ENCODE measurements at places on chromosomes 5 and 9. TPM values are rescaled to one million over a fixed set of nuclear protein-coding genes. Genes with fewer than 3 reads are reported as not detected.
A peak's percentile ranks its signal among the peaks of the same experiment; 100 is the strongest.

Gene ATOSB
- 40.8 TPM for total RNA-seq

Gene ADAMTS12
- 16.7 TPM for total RNA-seq

Gene ARL14EPL
- total RNA-seq: 0.37 TPM

GRCh38 chr9:72843520-72844439 is 109.1 kb downstream of the ALDH1A1 start:
- DNase-seq: no peak

GRCh38 chr5:108753331-108753730 is 5.6 kb downstream of the FER start:
- DNase-seq: peak; percentile 55

- no peak for DNase-seq
Measured at GRCh38 chr5:28398185-28398584, 1359.8 kb upstream of the CDH9 start.

DNA sequence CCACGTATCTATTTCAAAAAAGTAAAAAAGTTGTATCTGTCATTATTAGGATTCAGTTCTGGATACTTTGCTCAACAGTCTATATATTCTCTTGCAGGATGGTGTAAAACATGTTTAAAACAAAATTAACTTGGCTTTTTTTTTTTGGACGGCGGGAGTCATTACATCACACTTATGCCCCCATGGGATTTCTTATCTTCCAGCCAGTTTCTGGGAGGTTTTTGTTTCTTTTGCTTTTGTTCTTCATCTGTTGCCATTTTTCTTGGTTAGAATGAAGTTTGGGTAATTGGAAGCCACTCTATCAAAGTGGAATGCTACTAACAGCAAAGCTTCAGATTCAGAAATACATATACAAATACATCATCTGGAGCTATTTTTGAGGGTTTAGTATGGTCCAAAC is 1.8 kb upstream of the STARD4 start:
- DNase-seq: no peak

- no peak for DNase-seq
Measured at GRCh38 chr9:106761493-106761892, 101.5 kb upstream of the ZNF462 start.

GRCh38 chr9:34988218-34989002 is 1.1 kb upstream of the DNAJB5 start:
- DNase-seq: no peak

DNA sequence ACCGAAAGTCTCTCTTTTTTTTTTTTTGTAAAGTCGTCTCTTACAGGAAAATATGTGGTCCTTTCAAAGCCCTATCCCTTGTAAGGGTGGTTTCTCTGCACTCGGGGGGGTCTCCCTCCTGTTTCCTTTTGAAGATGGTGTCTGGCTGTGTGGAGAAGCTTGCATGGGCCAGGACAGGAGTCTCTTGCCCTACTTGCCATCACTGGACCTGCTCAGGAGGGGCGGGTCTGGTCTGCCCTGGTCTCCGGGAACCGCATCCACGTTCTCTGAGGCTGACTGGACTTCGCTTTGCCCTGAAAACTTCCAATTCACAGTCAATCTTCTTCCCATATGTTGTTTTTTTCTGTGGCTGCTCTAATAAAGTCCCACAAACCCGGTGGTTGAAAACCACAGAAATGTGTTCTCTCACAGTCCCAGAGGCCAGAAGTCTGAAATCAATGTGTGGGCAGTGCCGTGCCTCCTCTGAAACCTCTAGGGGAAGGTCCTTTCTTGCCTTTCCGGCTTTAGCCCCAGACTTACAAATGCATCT is 92.9 kb upstream of the IER5L start:
- peak; percentile 95 for DNase-seq

- no peak for DNase-seq
Measured at GRCh38 chr5:153655201-153655510, 164.7 kb downstream of the GRIA1 start.

DNA sequence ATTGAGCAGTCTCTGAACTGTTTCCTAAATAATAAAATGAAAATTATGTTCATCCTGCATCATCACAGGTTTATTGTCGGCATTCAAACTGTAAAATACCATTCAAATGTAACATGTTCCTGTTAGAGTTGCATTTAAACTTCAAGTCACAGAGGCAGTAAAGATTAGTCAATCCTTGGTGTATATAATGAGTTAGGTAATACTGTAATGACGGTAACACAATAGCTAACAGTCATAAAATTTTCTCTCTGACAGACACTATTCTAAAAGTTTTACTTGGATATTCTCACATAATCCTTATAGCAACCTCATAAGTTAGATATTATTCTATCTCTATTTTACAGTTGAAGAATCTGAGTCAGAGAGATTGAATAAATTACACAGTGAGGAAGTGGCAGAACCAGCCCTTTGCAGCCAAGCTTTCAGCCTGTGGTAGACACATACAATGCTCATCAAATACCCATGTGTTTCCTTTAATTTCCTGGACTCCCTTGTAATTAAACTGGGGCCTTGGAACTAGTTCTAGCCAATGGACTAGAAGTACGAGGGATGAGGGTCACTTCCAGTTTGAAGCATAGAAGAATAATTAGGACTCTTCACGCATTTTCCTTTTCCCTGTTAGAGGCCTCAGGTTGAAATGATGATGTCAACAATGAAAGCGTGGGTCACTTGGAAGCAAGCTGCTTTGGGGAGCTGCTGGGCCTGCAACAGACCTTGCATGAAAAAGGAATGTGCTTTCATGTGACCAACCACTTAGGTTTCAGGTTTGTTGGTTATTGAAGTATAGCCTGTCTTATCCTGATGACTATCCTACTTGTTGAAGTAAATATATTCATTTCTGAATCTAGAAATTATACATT is 12.3 kb upstream of the CAST start:
- DNase-seq: peak; percentile 49

- DNase-seq: no peak
Measured at GRCh38 chr9:126347911-126348760, 21.5 kb downstream of the MVB12B start.

- DNase-seq: no peak
Measured at GRCh38 chr9:79917421-79917820, 345.7 kb downstream of the TLE4 start.

DNA sequence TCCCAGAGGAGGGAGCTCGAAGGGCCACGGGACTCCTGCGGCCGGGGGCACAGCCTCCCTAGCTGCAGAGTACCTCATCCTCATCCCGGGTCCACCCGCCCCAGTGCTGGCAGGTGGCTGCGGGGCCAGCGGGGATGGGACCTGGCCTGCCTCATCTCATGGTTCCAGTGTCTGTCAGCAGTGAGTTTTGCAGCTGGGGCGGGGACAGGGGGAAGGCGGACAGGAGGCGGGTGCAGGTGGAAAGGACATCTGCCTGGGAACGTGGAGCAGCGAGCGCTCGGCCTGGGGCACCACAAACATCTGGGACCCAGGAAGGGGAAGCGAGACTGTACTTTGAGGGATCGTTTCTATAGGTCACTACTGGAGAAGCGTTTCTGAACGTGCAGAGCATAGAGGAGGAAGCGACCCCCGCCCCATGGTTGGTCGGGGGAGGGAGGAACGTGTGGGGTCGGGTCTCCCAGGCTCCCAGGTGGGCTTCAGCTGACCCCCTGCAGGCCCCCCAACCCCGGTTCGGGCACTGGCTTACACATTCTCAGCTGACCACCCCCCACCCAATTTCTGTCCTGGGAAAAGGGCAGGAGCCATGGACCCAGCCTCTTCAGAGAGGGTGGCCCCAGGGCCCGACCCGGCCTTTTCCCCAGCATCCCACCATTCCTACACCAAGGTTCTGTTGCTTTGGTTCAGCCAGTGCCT is 56.5 kb upstream of the NOTCH1 start:
- DNase-seq: no peak

DNA sequence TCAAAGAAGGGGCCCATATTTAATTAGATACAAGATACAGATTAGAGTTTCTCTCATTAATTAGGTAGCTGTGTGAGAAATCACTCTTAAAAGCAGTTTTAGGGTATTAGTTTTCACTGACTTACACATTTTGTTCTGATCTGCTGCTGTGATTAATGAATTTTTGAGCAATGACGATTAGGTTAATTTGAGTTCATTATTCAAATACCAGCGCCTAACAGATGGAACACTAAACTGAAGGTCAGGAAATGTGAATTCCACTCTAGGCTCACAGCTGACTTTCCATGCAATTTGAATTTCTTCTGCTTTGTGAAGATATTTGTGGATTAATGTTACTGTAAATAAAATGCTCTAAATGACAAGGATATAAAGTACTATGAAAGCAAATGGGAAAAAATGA is 380.6 kb downstream of the ADGRV1 start:
- DNase-seq: peak; percentile 32

DNA sequence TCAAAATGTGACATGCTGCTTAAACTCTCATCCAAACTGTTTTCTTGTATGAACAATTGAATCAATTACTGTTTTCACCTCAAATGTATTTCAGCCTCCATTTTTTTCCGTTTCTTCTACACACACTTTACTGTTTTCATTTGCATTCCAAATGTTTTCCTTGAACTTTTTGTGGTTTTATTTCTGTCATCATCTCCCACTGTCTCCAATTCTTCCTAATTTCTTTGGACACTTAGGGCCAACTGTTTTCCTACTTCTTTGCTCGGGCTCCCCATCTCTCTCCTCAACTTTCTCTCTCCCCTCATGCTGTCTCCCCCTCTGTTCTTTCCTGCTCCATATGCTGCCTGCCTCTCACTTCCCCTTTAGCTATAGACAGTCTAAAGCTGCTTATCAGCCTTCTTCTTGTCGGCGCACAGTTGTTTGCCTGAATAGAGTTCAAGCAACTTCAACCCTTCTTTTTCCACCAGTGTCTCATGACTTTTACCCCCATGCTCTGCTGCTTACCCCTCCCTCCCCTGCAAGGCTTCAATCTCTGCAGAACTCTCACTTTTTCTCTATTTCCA is 443.4 kb downstream of the DTWD2 start:
- no peak for DNase-seq

DNA sequence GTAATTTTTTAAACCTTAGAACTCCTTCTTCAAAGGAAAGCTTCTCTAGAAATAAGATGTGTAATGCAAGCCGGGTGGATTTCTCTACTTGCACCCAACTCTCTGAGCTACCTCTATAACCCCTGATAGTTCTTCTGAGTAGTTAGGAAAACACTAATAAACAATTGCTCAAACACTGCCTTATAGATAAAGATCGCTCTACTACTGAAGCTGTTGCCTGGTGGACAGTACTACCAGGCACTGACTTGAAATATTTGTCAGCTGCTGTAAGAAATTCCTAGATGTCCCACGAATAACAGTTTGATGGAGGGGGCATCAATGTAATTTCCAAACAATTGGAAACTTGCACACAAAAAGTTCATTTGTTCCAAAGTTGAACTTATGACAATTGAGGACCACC is 42.0 kb downstream of the NR3C1 start:
- DNase-seq: no peak

DNA sequence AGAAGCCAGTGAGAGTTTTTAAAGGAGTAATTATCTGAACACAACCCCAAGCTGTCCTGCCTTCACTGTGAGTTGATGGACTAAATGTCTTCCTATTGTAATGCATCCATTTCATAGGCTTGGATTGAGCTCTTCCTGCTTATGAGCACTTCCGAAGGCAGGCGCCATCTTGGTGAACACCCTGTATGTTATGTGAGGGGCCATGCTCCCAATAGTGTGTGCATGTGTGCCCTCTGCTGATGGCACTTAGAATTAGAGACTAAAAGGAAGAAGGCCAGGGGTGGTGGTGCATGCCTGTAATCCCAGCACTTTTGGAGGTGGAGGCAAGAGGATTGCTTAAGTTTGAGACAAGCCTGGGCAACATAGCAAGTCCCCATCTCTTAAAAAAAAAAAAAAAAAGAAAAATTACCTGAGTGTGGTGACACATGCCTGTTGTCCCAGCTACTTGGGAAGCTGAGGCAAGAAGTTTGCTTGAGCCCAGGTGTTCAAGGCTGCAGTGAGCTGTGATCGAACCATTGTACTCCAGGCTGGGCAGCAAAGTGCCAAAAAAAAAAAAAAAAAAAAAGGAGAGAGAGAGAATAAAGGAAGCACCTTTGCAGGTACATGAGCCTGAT is 65.0 kb downstream of the C9orf152 start:
- DNase-seq: peak; percentile 44

DNA sequence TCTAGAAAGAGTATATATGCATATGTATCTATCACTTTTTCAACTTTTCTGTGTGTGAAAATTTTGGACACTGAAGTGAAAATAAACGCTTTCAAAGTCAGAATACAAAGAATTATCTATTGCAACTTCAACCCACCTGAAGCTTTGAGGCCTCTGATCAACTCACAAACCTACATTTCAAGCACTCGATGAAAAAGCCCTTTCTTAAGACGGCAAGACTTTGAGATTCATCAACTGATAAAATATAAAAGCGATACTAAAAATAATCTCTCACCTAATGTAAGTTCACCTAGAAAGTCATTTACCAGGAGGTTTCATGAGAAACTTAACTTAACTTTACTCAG is 1.2 kb downstream of the GOLPH3 start:
- DNase-seq: no peak

DNA sequence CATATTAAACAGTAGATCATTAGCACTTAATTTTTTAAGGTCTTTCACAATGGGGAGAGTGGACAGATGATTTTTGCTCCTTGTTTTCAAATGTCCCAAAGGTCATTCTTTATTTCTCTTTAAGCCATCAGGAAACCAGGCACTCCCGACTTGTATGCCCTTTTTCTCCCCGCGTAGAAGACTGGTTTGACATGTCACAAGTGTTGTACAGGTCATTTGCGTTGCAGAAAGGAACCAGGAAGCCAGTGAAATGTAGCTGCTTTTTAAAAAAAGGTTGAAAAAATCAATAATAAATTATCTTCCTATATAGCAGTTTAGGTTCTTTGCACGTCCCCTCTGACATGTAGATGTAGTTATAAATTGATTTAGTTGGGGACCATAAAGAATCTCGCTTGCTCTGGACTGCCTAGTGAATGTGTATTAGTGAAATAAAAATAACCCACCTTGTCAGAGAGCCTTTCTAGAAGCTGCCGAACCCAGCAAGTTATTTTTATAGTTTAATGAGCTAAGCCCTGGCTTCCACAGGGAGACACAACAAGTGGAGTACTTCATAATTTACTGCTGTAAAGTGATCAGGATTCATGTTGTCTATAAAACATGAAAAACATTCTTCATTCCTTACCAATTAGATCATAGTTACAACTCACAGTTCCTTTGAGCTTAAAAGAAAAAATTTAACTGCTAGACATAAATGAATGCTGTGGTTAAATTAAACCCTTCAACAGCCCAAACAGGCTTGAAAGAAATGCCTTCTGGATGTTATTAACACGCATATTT is 404.6 kb downstream of the CSNK1G3 start:
- peak; percentile 92 for DNase-seq

DNA sequence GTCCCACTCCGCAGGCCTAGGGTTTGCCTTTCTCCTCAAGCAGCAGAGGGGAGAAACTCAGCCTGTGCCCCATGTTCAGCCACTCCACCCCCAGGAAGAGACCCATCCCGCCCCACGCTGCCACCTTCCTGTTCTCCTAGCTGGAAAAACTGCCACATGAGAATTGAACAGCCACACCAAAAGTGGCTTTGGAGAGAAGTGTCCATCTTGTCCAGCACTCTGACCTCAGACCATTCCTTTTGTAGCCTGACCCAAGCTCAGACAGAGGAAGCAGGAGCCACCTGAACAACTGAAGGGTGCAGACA is 8.3 kb upstream of the SLC25A48 start:
- DNase-seq: no peak

- DNase-seq: peak; percentile 24
Measured at GRCh38 chr5:172533399-172534228, 79.3 kb upstream of the SH3PXD2B start.
